ENCODE measurements at places on chromosomes 7 and 10.

DNA sequence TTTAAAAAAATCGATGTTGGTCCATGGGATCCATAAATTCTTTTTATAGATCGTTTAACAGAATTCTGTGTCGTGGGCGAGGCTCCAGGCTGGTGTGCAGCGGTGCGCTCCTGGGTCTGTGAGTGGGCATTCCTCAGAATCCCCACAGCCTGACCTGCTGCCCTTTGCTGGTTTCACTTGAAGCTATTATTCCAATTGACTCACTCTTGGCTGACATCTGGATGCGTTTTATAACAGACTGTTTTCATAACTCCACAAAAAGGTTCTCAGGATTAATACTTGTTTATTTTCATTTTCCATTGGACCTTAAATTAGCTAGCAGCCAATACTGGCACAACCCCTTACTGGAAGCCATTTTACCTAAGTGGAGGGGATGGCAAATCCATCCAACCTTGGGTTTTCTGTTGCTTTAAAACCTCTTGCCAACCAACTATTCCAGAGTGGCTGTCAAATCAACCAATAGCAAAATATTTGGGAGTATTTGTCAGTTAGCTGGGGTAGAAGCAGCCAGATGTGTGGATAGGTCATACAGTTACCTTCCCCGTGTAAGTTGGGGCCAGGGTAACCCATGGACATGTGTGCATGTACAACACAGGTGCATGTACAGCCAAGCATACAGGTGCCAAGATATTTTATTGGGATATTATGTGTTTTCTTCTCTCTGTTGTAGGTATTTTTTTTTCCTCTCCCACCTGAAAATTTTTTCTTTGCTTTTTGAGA lies 160.7 kb upstream of the ZNF32 start:
- no peak for DNase-seq

DNA sequence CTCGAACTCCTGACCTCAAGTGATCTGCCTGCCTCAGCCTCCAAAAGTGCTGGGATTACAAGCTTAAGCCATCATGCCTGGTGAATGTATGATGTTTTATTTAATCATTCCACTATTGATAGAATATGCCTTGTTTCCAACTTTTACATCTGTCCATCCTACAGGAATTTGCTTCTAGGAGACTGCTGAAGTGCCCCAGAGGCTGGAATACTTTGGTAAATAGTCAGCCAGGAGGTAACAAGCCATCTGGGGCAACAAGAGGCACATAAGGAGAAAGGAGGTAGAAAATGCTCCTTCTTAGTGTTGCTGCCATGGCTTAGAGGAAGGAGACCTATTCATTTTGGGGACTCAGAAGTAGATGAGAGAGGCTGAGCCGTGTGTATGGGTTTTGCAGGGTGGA lies 14.8 kb downstream of the PLCE1 start:
- no peak for DNase-seq

DNA sequence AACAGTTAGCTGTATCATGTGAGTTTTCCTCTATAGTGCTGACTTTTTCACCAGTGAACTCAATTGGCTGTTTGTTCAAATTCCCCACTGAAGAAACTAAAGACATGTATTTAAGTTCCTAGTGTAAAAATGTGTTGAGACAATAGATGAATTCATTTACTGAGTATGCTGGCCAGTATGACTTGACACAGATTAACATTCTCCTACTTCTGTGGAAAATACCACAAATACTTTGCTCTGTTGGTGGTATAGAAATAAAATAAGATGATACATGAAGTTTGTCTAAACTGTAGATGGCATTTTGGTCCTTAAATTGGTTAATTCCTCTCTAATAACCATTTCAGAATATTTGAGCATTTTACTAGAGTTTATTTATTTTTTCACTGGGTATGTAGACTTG lies 227.7 kb upstream of the TEX47 start:
- no peak for DNase-seq

GRCh38 chr10:52257692-52258075 lies 56.4 kb upstream of the DKK1 start:
- no peak for DNase-seq

DNA sequence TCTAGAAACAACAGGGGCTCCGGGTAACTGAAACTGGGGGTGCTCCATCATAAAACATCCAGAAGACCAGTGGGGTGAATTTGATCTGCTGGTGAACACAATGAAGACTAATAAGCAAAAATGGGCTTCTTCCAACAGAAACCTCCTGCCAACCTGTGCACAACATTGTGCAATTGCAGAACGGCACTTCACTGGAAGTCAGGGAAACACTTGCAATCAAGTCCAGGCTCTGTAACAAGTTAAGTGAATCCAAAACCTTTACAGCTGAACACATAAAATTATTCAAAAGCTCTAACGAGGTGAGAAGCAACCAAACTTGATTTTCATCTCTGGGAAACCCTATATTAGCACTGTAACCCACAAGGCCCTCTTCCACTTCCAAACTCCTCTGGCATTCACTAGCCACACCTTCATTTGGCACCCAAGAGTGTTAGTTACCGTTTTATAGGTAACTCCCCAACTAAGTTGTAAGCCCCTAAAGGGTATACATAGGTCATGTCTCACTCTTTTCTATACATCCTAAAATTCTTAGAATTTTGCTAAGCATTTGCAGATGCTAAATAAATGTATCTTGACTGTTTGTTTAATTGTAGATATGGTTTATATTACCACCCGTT lies 22.0 kb downstream of the IMMP2L start:
- no peak for DNase-seq

DNA sequence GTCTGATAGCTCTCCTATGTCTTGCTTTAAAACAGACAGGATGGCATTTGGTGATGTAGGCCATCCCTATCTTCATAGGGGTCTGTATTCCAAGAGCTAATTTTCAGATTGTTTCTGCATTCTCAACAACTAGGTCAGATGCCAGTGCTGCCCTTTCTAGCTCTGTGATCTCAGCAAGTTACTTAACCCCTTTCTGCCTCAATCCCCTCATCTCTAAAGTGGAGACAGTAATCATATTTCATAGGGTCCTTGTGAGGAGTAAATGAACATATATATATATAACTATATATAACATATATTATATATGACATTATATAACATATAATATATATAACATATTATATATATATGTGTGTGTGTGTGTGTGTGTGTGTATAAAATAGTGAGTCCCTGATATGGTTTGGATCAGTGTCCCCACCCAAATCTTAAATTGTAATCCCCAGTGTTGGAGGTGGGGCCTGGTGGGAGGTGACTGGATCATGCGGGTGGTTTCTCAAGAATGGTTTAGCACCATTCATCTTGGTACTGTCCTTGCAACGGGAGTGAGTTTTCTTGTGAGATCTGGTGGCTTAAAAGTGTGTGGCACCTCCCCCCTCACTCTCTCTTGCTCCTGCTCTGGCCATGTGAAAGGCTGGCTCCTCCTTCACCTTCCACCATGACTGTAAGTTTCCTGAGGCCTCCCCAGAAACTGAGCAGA lies 45.2 kb downstream of the HIPK2 start:
- no peak for DNase-seq

DNA sequence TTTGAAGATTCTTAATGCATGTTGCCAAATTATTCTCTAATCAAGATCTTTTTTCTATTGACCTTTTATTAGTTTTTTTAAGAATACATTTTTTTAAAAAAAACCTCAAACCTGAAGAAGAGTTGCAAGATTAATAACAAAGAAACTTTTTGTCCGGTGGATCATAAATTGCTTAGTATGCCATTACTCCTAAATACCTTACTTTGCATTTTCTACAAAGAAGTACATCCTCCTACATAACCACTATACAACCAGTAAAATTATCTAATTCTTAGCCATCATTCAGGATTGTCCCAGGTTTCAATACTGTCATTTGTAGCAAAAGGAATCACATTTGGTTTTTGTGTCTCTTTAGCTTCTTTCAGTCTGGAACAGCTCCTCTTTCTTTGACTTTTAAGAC lies 77.9 kb downstream of the SRI start:
- no peak for DNase-seq

- no peak for DNase-seq
These were observed 87.5 kb downstream of the ATXN7L1 start for GRCh38 chr7:105788816-105789349.

DNA sequence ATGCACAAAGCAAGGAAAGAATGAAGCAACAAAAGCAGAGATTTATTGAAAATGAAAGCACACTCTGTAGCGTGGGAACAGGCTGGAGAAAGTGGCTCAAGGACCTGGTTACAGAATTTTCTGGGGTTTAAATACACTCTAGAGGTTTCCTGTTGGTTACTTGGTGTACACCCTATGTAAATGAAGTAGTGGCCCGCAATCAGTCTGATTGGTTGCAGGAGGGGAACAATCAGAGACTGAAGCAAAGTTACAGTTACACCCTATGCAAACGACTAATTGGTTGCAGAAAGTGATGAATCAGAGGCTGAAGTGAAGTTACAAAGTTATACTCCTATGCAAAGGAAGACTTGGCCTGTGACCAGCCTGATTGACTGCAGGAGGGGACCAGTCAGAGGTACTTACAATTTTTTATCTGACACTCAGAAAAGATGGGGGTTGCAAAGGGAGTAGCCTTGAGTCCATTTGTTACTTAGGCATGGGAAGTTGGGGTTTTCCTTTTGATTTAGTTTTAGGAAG lies 3.6 kb upstream of the MTPN start:
- no peak for DNase-seq

GRCh38 chr7:65953890-65954450 lies 28.0 kb downstream of the GUSB start:
- DNase-seq: no peak

- DNase-seq: no peak
These were observed 55.7 kb downstream of the PDGFA start for GRCh38 chr7:463817-464453.

DNA sequence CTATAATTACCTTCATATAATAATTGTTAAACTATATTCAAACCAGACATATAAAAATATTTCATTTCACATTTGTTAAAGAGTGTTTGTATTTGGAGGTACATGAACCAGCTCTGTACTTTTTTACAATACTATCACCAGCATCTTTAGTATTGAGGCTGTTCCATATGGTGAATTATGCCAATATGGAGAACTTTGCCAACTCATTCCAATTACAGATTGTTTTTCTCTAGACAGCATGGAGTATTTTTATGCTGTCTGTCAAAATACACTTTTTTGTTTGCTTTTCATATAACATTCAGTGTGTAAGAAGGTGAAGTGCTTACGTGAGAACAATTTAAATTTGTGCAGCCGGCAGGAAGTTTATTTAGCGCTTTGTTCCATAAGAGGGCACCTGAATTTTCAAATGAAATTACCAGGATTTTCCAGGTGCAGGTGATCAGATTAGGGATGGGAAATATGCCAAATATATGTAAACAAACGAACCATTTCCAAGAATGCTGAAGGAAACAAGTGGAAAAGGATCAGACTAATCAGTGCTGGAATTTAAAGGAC lies 54.9 kb downstream of the SEMA3E start:
- DNase-seq: no peak

DNA sequence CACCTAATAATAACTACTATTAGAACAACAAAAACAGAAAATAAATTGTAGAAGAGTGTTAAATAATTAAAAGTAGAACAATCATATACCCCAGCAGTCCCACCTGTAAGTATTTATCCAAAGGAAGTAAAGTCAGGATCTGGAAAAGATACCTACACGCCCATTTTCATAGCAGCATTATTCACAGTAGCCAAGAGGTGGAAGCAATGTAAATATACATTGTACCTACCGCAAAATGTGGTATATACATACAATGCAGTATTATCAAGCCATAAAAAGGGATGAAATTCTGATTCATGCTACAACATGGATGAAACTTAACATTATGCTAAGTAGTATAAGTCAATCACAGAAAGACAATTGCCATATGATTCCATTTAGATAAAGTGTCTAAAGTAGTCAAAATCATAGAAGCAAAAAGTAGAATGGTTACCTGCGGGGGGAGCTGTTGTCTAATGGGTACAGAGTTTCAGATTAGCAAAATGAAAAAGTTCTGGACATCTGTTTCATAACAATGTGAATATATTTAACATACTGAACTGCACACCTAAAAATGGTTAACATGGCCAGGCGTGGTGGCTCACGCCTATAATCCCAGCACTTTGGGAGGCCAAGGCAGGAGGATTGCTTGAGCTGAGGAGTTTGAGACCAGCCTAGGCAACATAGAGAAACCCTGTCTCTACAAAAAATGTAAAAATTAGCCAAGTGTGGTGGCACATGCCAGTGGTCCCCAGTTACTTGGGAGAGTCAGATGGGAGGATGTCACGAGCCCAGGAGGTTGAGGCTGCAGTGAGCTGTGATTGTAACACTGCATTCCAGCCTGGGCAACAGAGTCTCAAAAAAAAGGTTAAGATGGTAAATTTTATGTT lies 6.0 kb upstream of the TMED4 start:
- DNase-seq: no peak

DNA sequence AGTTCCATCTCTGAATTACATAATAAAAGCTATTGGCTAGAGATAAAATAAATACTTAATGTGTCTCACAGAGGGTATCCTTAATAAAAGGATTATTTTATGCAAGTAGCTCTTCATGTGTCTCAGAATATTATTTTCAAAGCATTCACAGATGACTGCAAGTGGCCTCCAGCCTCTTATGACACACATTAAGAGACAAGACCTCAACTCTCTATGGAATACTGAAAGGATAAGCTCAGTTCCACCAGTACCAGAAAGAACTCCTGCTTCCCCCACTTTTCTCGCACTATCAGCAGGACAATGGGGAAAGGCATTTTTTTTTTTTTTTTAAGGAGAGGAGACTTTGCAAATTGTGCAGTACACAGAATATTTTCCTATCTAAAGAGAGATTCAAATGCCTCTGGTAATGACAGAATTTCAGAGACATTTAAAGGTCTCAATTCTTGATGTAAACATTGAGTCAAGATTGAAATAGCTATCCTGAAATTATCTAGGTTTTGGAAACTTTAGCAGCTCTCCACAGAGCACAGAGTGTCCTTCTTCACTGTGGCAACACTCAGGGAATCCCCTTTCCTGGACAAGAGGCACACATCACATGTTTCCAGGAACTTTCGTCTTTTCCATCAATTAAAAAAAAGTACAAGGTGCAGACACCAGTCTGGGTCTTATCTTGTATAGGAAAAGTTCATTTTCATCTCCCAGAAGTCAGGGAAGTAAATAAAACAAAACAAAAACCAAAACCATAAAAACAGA lies 122.0 kb upstream of the ANK3 start:
- DNase-seq: no peak

DNA sequence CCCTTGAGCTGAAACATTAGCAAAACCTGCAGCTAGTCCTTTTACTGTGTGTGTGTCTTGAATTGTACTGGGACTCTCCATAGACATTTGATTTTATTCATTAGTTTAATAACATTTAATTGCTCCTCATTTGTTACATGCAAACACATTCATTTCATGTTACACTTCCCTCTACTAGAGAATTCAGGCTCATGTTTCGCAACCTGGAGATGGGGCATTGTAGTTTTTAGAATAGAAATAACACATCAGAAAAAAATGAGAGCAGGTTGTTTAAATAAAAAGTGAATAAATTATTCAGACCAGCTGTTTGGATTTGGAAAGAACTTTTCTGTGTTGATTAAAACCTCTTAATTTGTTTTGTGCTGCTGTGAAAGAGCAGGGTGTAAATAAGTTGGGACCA lies 243.9 kb downstream of the ETV1 start:
- DNase-seq: no peak

DNA sequence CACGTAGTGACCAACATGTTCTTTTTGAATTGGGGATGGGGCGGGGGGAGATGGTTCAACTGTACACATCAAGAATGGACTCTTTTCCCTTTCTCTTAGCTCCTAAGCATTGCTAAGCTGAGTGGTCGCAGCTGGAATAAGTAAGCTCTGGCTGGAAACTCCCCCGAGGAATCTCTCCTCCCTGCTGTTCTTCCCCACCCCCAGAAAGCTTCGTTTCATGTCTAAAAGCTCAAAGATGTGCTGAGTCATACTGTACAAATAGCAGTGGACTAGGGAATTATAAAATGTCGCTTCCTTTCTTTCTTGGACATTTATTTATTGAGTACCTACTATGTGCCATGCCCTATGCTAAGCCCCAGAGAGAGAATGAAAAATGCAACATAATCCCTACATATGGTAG lies 191.1 kb upstream of the ADO start:
- DNase-seq: no peak

All from anterior cingulate cortex (tissue), 58 donors.